ENCODE measurements at places on chromosomes 6 and 20. TPM values are rescaled to one million over a fixed set of nuclear protein-coding genes. Genes with fewer than 3 reads are reported as not detected.

JPH2 gene
- 2.5 TPM for polyA plus RNA-seq

CCM2L gene
- 9.9 TPM for polyA plus RNA-seq

SOBP gene
- polyA plus RNA-seq = 5.4 TPM

GRCh38 chr6:93376026-93376540 lies 43.3 kb downstream of the EPHA7 start:
- H3K36me3 ChIP-seq = no peaks in the 10 kb centered on the region
- no peak overlapping the region for H3K27ac ChIP-seq
- no peaks in the 10 kb centered on the region for H3K27me3 ChIP-seq

GRCh38 chr6:50824552-50824951 lies 5.9 kb downstream of the TFAP2B start:
- H3K36me3 ChIP-seq = no peaks in the 10 kb centered on the region
- peak overlapping the region; percentile 72 for H3K27ac ChIP-seq
- H3K4me3 ChIP-seq = no peak overlapping the region
- DNase-seq = no peak
- H3K4me1 ChIP-seq = no peaks in the 10 kb centered on the region

DNA sequence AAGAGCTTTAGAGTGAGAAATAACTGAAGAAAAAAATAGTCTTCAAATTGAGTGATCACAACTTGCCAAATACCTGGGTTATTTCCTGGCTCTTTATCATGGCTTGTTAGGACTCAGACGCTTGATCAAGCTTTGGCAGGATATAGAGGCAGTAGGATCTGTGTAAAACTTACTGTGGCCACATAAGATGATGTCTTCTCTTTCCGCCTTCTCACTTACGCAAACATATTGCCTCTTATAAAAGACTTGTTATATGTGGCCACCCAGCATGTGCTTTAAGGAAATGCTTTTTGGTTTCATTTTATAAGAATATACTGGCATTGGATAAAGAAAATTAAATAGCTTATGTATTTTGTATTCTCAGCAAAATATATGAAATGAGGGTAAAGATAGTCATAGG lies 101.8 kb upstream of the AKIRIN2 start:
- no peaks in the 10 kb centered on the region for H3K4me1 ChIP-seq
- no peak overlapping the region for H3K27ac ChIP-seq
- no peak overlapping the region for H3K4me3 ChIP-seq
- H3K27me3 ChIP-seq = no peaks in the 10 kb centered on the region
- no peak for DNase-seq
- no peaks in the 10 kb centered on the region for H3K36me3 ChIP-seq

GRCh38 chr6:110999634-111000270 lies 17.9 kb downstream of the RPF2 start:
- peaks cover 4% of the 10 kb centered on the region for H3K36me3 ChIP-seq
- no peaks in the 10 kb centered on the region for H3K27me3 ChIP-seq
- DNase-seq = no peak

DNA sequence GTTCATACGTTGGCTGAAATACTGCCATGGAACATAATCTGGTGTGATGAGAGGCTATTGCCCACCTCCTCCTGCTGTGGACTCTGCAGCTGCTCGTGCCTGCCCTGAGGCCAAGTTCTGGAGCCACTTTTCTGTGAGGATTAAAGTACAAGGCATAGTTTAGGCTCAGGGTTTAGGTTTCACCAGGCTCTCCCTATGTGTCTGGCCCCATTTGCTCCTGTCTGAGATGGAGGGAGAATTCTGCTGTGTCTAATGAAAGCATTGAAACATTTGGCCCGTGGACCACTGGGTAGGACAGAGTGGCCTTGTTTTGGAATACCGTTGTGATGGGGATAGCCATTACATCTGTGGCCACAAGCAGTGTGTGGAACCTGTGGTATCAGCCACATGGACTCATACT lies 5.9 kb downstream of the WRNIP1 start:
- no peak for DNase-seq
- H3K4me1 ChIP-seq = peaks cover 20% of the 10 kb centered on the region
- H3K27me3 ChIP-seq = no peaks in the 10 kb centered on the region

DNA sequence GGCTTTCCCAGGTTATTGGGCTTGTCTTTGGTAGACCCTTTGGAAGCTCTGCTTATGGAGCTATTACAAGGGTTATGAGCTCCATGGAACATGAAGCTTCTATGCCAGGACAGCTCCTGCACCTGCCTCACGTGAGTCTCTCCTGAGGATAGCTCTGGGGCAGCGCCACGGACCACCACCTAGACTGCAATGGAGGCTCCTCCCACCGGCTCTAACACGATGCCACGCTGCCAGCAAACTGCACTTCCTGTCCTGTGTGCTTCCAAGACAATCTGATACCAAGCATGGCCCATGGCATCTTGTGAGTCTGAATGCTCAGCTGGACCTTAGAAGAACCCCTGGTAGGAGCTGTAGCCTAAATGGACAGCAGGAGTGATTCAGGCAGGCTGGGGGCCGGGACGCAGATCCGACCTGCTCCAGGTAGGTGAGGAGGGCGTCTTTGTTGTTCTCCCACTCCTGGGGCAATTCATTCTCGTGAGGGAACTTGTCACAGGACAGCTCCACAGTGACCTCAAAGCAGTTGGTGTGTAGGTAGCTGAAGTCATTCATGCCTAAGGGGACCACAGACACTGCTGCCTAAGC lies 5.5 kb downstream of the CPXM1 start:
- no peak for DNase-seq
- H3K36me3 ChIP-seq = no peaks in the 10 kb centered on the region
- no peaks in the 10 kb centered on the region for H3K4me1 ChIP-seq
- no peak overlapping the region for H3K4me3 ChIP-seq
- no peaks in the 10 kb centered on the region for H3K27me3 ChIP-seq

DNA sequence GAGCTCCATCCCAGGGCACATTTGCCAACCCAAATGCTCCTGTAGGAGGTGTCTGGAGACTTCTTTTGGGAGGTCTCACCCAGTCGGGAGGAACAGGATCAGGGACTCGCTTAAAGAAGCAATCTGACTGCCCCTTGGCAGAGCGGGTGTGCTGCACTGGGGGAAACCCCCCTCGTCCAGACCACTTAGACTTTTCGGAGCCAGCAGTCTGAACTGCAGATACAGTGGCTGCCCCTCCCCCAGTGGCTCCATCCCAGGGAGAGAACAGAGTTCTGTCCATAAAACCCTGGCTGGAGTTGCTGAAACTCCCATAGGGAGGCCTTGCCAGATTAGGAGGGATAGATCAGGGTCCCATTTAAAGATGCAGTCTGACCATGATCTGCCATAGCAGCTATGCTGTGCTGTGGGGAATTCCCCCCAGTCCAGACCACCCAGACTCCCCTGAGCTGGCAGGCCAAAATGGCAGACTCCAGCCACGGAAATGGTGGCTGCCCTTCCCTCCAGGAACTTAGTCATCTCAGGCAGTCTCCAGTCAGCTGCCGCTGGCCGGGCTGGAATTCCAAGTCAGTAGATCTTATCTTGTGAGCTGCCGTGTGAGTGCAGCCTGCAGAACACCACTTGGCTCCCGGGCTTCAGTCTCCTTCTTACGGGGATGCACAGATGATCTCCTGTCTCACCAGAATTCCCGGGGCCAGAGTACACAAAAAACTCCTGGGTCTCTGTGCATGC lies 278.1 kb upstream of the SASH1 start:
- H3K4me1 ChIP-seq = no peaks in the 10 kb centered on the region
- peak; percentile 34 for DNase-seq
- H3K36me3 ChIP-seq = no peaks in the 10 kb centered on the region
- H3K27me3 ChIP-seq = no peaks in the 10 kb centered on the region
- no peak overlapping the region for H3K4me3 ChIP-seq
- no peak overlapping the region for H3K27ac ChIP-seq

DNA sequence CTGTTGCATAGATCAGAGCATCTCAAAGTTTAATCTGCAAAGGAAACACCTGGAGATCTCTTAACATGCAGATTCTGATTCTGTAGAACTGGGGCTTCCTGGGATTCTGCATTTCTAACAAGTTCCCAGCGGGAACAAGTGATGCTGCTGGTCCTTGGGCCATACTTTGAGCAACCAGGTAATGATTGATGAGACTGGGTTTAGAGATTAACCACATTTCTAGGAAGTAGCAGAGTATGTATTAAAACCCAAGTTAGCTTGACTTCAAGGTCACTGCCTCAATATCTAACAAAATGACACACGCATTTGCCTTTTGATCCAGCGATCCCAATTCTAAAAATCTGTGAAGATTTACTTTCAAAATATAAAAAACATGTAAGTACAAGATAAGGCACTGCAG lies 83.0 kb upstream of the DTNBP1 start:
- no peak overlapping the region for H3K4me3 ChIP-seq
- no peaks in the 10 kb centered on the region for H3K27me3 ChIP-seq
- H3K27ac ChIP-seq = no peak overlapping the region
- peak; percentile 51 for DNase-seq

DNA sequence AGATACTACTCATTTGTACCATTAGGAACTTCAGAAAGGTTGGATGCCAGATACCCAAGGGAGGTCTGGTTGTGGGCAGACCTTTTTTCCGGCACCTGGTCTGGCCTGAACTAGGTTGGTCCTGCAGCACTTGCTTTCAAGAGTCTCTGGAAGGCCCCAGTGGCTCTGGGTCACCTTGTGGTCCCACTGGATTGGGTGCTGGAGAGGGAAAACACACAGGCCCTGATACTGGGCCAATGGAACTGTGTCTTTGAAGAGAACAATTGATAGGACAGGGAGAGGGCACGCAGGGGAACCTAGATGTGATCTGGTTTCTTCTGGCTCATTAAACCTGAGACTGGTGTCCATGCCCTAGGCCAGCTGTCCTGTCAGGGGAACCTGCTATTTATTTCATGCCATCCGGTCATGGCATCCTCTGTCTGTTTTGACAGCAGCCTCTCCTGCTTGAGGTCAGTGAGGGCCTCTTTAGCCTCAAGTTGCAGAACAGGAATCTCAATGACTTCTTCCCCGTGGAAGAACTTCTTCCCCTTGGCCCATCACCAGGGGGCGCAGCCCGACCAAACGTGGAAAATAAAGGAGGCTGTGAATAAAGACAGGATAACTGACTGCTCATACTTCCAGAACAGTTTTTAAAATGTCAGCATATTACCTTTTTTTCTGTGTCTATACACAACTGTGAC lies 25.0 kb downstream of the TAF8 start:
- no peak overlapping the region for H3K4me3 ChIP-seq
- no peaks in the 10 kb centered on the region for H3K4me1 ChIP-seq
- H3K27ac ChIP-seq = no peak overlapping the region
- no peaks in the 10 kb centered on the region for H3K27me3 ChIP-seq
- H3K36me3 ChIP-seq = peaks cover 43% of the 10 kb centered on the region

GRCh38 chr6:15296735-15297134 lies 50.9 kb downstream of the JARID2 start:
- no peaks in the 10 kb centered on the region for H3K27me3 ChIP-seq
- H3K36me3 ChIP-seq = no peaks in the 10 kb centered on the region
- no peak for DNase-seq
- H3K27ac ChIP-seq = no peak overlapping the region
- peaks cover 15% of the 10 kb centered on the region for H3K4me1 ChIP-seq
- no peak overlapping the region for H3K4me3 ChIP-seq

GRCh38 chr6:20402342-20403069 lies 827 bp downstream of the E2F3 start:
- H3K27me3 ChIP-seq = no peaks in the 10 kb centered on the region
- no peaks in the 10 kb centered on the region for H3K36me3 ChIP-seq
- peak overlapping the region; percentile 34 for H3K4me3 ChIP-seq
- H3K4me1 ChIP-seq = no peaks in the 10 kb centered on the region

DNA sequence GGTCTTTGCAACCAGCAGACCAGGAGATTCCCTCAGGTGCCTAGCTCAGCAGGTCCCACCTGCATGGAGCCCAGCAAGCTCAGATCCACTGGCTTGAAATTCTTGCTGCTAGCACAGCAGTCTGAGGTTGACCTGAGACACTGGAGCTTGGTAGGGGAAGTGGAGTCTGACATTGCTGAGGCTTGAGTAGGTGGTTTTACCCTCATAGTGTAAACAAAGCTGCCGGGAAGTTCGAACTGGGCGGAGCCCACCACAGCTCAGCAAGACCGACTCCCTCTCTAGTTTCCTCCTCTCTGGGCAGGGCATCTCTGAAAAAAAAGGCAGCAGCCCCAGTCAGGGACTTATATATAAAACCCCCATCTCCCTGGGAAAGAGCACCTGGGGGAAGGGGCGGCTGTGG lies 34.3 kb downstream of the PRSS35 start:
- no peak overlapping the region for H3K4me3 ChIP-seq
- no peaks in the 10 kb centered on the region for H3K4me1 ChIP-seq
- H3K36me3 ChIP-seq = no peaks in the 10 kb centered on the region
- DNase-seq = no peak
- H3K27me3 ChIP-seq = no peaks in the 10 kb centered on the region
- no peak overlapping the region for H3K27ac ChIP-seq

DNA sequence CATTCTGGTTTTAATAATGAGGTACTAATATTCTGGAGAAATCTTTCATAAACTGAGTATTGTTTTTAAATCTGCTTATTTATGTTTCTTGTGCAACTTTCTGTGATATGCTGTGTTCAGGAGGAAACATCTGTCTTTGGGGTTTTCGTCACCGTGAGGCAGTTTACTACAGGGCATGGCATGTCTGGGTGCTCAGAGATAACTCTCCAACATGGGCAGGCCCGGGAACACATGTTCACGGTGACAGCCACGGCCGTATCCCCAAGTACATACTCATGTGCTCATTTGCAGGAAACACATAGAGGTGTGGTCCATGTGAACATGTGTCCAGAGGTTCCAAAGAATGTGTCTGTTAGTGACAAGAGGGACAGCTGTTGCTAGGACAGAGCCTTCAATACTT lies 62.1 kb upstream of the CNKSR3 start:
- no peaks in the 10 kb centered on the region for H3K36me3 ChIP-seq
- no peak for DNase-seq
- H3K27ac ChIP-seq = no peak overlapping the region
- peaks cover 11% of the 10 kb centered on the region for H3K4me1 ChIP-seq

DNA sequence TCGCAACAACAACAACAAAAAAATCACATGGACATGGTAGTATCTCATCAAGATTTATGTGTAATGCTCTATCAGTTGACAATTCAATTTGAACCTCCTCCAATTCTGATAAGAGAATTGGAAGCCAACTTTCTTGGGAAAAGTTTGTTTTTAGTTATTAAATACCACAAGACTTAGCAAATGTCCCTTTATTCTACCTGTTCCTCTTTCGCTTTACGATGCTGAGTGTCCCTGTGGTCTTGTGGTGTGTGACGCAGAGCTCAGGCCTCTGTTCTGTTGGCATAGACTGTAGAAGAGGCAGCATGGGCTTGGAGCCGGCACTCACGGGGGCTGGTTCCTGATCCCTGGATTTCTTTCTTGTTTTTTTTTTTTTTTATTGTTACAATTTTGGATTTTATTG lies 76.7 kb downstream of the PSMB1 start:
- no peak overlapping the region for H3K27ac ChIP-seq
- no peaks in the 10 kb centered on the region for H3K4me1 ChIP-seq
- no peaks in the 10 kb centered on the region for H3K27me3 ChIP-seq
- DNase-seq = no peak

- peak overlapping the region; percentile 65 for H3K4me3 ChIP-seq
- peak overlapping the region; percentile 79 for H3K27ac ChIP-seq
- no peaks in the 10 kb centered on the region for H3K27me3 ChIP-seq
- peaks cover 22% of the 10 kb centered on the region for H3K4me1 ChIP-seq
Observed at GRCh38 chr20:3471397-3472021, 691 bp downstream of the ATRN start.

- H3K36me3 ChIP-seq = no peaks in the 10 kb centered on the region
- DNase-seq = no peak
- H3K27ac ChIP-seq = no peak overlapping the region
- no peaks in the 10 kb centered on the region for H3K4me1 ChIP-seq
- H3K4me3 ChIP-seq = no peak overlapping the region
Observed at GRCh38 chr20:38631155-38632022, 29.8 kb downstream of the ARHGAP40 start.

All from kidney (tissue), 22 donors.